ENCODE measurements at places on chromosomes 5 and 9.

- no peak for DNase-seq
Observed at GRCh38 chr5:32843531-32843895, 132.4 kb downstream of the NPR3 start.

DNA sequence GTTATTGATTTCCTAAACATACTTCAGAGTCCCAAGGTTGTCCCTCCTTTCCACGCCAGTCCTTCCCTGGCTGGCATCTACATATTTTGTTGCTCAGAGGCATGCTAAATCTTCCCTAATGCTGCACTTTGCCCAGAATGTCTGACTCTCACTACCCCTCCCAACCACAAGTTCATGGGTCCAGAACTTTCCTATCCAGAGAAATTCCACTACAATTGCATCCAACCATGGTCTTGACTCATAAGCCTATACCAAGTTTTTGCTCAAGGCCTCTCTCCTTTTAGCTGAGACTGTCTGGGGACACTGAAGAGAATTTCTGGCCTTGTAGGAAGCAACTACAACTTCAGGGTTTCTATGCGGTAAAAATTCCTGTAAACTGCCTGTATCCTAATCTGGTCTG, 206.3 kb downstream of the BNC2 start:
- no peak for DNase-seq

DNA sequence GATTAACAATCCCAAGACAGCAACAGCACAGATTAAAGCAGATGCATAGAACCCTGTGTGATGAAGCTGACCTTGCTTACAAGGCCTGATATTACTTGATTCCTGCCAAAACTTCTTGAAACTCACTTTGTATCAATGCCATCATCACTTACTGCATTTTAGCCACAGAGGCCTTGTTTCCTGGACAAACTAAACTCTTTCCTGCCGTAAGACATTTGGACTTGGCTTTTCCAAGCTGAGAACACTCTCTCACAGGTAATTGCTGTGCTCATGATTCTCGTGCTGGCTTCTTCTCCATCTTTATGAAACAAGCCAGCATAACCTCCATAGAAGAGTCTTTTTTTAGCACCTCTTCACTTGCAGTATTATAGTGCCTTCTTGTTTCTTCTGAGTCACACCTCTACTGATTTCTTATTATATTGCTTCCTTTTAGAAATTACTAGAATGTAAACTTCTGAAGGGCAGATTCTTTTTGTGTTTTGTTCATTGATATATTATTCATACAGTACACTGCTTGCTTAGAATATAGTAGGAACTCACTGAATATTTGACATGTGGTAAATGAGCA, 456.5 kb upstream of the ZNF608 start:
- no peak for DNase-seq

DNA sequence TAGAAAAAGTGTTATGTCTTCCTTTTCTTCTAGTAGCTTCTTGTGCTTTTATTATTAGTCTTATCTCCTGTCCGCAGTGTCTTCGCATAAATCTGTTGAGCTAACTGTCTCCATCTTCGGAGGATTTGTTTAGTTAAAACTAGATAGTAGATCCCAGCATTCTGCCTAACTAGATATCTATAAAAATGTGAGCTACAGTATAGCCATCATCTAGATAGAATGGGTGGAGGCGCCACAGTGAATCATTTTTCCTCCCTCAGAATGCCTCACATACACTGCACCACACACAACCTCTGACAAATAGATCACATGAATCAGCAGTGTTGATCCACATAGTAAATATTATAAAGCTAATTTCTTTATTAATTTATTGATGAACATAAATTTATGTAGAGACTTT, 220.3 kb upstream of the GAS1 start:
- no peak for DNase-seq

GRCh38 chr5:36150676-36151433, 832 bp downstream of the LMBRD2 start:
- DNase-seq: peak; percentile 44

DNA sequence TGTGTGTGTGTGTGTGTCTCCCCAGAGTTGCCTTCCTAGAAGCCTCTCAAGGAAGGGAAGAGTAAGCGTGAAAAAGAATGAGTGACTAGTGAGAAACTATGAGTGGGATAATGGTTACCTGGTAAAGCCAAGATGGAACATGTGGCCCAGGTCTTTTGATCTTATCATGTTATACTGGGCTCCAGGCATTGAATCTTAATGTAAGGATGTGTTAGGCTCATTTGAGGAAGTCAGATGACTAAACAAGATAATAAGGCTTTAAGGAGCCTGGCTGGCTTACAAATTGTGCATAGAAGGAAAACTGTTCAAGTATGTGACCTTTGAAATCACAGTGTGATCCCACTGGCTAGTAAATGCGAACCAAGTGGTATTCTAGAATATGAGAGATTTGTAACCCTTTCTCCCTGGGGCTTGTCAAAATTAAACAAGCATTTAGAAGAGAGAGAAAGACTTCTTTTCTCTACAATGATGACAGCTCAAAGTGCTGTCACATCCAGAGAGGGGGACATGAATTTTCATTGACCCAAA, 29.9 kb upstream of the HMHB1 start:
- no peak for DNase-seq

DNA sequence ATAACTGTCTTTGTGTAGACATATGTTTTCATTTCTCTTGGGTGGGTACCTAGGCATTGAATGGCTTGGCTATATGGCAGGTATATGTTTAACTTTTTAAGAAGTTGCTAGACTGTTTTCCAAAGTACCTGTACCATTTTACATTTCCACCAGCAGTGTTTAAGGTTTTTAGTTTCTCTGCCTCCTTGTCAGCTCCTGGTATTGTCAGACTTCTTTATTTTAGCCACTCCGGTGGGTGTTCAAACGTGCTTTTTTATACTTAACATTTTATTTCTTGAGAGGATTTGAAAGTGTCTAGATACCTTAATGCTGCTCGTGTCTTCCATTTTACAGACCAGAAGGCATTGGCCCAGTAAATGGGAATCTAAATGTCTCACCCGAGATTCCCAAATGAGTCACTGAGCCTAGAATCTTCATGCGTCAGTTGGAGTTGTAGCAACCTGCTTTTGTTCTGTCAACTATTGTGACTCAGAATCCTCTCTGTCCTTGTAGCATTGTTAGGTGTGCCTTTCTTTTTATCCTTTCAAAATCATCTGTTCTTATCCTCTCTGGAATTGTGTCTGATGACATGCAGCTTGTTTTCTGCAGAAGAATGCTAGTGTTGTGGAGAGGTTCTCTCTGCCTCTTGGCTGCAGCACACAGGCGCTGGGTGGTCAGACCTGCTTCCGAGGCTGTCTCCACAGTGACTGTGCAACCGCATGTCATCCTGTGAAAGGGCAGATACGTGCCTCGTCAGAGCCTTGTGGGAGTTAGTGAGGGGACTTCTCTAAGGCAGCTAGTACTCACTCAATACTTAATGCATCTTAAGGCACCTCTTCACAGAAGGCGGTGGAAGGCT, 291.8 kb downstream of the AOPEP start:
- no peak for DNase-seq

GRCh38 chr9:133750982-133751649, 13.0 kb upstream of the SARDH start:
- no peak for DNase-seq

DNA sequence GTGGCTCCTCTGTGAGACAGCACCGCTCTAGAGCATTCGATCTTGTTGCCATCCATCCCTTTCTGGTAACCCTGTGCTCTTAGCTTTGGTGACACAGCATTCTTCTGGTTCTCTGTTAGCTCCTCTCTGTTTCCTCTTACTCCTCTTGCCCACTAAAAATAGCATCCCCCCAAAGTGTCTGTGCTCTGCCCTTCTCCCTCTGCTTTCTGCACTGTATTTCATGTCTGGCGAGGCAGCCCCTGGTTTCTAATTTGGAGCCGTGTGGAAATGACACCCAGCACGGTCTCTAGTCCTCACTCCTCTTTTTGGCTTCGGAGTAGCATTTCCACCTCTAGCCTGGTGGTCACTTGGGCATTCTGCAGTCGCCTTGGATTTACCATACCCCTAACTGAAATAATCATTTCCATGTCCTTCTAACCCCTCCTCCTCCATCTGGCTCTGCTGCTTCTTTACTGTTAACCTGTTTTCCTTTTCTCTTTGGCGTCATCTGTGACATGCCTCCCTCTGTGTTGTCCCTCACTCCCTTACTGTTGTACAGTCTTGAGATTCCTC, 23.8 kb downstream of the NPR3 start:
- DNase-seq: no peak

GRCh38 chr5:130526708-130527107, 622.4 kb downstream of the CHSY3 start:
- DNase-seq: no peak

GRCh38 chr9:73474002-73474600, 322.4 kb downstream of the ANXA1 start:
- no peak for DNase-seq

DNA sequence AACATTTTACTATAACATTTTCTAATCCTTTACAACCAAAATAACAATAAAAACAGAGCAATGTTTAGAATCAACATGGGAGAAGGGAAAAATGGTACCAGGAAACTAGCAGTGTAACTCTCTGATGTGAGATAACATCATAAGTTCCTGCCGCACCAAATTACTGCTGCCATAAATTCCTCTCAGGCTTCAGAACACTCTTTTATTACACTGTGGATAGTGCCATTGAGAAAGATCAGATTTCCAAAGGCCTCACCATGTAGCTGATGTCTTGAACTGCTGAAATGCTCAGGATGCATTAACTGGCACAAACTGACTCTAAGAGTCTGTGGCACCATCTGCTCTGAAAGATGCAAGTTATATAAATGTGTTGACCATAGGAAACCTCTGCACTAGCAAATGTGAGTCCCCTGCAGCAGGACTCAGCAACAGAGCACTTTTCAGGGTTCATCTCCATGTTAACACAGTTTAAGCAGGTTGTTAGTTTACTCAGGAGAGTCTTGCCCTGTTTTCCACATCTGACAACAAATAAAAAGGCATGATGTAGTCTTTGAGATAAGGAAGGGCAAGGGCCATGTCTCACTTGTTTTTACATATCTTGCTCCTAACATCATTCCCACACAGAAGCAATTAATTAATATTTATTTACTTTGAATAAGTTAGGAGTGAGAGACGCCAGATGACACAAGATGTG, 218.1 kb downstream of the CETN3 start:
- no peak for DNase-seq

- DNase-seq: no peak
Observed at GRCh38 chr5:73295447-73295846, 122.5 kb downstream of the TMEM174 start.

DNA sequence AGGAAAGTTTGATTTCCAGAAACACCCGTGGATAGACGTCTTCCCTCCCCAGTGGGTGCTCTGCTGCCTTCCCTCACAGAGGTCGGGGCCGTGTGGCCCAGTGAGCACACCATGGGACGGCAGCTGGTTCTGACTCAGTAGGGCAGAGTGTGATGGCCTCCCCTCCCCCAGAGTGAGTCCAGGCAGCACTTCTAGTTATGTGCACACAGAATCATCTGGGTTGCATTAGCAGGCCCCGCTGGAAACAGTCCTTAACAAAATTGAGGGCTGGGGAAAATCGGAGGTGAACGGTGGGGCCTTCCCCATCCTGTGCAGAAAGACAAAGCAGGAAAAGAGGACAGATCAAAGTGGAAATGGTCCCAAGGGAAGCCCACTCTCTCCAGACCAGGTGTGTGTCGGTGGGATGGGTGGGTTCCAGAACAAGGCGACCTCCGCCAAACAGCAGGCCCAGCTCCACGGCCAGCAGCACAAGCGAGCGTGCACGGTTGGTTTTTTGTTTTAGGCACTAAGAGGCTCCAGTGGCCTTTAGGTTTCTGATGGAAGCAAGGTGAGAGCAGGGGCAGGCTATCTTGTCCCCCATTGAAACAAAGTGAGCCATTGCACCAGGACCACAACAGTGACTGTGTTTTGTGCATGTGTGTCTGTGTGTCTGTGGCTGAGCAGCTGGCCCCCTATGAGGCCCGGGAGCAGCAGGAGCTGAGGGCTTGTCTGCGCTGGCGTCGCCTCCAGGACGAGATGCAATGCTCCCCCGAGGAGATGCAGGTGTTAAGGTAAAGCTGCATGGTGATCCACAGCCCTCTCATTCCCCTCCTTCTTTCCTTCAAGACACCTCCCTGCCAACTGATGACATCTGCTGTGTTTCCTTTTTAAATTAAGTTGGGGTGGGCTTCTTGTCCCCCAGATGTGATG, 201.5 kb downstream of the AOPEP start:
- no peak for DNase-seq

DNA sequence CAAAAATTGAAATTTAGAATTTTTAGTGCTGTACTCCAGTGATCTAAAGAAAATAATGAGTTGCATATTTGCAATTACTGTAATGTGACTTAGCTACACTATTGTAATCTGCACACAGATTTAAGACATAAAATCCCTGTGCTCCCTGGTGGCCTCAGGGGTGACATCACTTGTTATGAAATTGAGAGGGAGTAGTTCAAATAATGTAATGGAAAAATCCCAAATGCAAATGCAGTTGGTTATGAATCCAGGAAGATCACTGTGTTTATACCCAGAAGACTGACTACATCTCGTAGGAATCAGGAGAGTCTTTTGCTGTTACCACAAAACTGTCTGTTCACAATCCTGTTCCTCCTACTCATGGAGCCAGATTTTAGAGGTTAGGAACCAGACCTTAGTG, 178.7 kb upstream of the FBXL17 start:
- no peak for DNase-seq

DNA sequence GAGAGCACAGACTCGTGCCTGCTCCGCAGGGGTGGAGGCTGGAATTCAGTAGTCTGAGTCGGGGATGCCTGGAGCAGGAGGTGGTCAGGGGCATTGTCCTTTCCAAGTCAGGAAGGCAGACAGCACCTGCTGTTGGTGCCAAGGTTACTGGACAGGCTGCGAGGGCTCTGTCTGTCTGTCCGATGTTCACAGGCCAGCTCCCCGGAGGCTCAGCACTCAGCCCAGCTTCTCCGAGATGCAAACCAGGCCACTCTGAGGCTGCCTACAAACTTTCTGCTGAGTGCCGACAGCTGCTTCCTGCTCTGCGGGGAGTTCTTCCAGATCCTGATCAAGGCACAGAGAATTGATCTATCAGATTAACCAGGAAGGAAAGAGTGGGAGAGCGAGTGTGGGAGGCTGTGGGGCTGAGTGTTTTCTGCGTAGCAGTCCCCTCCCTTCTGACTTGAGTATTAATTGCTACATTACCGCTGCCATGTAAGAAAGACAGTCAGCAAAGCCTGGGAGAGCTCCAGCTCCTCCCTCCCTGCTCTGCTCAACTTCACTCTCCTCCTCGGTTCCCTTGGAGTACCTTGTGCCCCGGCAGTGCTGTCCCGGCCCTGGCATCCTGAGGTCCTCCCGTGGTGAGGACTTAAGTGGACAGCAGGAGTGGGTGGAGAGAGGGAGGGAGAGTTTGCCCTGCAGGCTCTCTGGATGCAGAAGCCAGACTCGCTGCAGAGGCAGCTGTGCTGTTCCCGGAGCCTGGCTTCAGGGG, 36.0 kb downstream of the KCNMB1 start:
- no peak for DNase-seq

- DNase-seq: no peak
Observed at GRCh38 chr9:92395617-92396016, 8.8 kb downstream of the OGN start.

Data from activated T-cell treated with anti-CD3 and anti-CD28 coated beads for 24 hours (primary cell).